Stimulated activated CD8-positive, alpha-beta memory T cell treated with anti-CD3 and anti-CD28 coated beads, Interleukin-15, amount 100 ng/mL, for 4 hours (primary cell): ENCODE measurements at places on chromosomes 4 and X.
A peak's percentile ranks its signal among the peaks of the same experiment; 100 is the strongest.

DNA sequence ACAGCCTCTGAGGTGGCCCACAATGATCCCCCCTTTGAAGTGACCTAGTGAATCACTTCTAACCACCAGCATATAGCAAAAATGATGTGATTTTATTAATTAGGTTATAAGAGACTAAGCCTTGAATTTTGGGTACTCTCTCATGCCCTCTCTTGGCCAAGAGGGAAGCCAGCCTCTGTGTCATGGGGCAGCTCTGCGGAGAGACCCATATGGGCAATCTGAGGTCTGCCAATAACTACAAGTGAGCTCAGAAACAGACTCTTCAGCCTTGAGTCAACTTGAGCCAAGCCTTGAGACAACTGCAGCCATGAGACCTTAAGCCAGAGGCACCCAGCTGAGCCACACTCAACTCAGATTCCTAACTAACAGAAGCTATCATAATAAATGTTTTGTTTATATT, 45.7 kb downstream of the MANBA start:
- no peak for DNase-seq

DNA sequence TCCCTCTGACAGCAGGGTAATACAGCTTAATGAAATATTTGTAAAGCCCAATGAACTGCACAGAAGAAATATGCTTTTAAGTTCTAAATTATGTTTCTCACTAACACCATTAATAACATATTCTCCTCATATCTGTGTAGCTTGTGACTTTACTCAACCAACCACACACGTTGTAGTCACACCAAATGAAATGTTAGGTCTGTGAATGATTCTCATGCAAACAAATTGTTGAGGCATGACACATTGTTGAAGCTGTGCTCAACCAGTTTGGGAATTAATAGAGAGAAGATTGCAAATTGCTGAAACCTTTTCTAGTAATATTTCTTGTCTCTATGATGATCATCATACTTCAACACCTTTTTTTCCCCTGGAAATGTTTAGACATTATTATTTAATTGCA, 645.9 kb downstream of the PCDH7 start:
- DNase-seq = no peak

- DNase-seq = no peak
Measured at GRCh38 chr4:72084587-72085011, 52.8 kb downstream of the NPFFR2 start.

GRCh38 chrX:154695911-154696675, 42.7 kb upstream of the CTAG2 start:
- DNase-seq = no peak

GRCh38 chr4:15295421-15296162, 132.2 kb upstream of the C1QTNF7 start:
- DNase-seq = no peak

DNA sequence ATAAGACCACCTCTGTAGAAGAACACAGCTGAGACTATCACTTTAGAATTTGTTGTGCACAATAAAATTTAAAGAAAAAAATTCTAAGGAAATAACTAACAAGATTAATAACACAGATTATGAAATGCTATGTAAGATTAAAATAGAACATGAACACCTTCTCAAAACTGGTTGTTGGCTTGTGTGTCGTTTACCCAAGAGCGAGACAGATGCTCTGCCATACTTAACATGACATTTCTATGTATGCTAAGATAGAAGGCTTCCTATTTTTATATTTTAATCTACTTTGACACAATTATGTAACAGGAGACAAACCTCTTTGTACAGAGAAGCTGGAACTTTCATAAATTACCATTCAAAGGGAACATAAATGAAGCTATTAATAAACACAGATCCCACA, 30.1 kb downstream of the USP46 start:
- no peak for DNase-seq

GRCh38 chr4:40908297-40908696, 158.5 kb downstream of the NSUN7 start:
- DNase-seq = no peak

DNA sequence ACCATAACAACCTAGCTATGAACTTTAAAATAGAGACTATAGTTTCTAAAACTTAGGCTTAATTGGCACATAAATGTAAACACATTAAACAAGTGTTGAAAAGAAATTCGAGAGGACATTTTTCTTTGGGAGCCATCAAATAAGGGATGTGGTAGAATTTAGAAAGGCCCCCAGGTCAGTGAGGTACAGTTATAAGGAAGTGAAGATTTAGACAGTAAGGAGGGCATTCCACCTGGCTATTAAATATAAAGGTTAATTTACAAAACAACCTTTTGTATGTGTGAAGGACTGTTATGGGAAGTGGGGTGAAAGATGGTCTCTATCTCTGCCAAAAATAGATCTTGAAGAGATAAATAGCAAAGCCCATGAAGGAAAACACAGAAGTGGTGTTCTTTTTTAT, 83.9 kb downstream of the AFF1 start:
- DNase-seq = no peak

DNA sequence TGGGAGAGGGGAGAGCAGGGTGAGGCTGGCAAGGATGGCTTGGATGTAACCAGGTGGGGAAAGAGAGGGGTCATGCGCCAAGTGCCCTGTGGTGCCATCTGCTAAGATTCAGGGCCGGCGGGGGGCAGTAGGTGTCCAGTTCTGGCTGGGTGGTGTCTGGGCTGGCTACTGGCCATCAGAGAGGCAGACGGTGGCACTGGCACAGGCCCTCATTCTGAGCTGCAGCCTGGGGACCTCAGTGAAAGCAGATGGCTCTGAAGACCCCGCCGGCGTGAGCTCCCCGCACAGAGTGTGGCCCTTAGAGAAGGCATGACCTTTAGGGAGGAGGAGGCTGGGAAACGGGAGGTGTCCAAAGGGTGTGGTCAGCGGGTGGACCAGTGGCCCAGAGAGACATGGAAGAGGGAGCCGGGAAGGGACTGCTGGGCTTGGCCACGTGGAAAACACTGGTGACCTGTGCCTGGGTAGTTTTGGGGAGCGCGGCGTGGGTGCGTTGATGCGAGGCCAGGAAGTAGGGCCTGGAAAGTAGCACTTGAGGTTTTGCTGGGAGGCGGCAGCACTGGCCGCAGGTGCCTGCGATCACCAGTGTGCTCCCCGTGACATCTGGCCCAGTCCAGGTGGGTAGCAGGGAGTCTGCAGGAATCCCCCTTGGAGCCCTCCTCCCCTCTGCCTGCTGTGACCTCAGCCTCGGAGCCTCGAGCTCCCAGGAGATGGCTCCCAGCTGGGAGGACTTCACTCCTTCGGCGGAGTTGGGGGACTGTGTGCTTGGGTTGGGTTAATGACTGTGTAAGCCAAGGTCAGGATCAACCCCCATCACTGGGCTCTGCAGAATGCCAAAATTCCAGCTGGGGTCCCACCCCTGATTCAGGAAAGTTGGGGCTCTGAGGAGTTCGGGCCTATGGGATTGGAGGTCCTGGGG, 9.3 kb upstream of the SH3TC1 start:
- no peak for DNase-seq

GRCh38 chr4:109418588-109418987, 15.0 kb upstream of the SEC24B start:
- DNase-seq = no peak

DNA sequence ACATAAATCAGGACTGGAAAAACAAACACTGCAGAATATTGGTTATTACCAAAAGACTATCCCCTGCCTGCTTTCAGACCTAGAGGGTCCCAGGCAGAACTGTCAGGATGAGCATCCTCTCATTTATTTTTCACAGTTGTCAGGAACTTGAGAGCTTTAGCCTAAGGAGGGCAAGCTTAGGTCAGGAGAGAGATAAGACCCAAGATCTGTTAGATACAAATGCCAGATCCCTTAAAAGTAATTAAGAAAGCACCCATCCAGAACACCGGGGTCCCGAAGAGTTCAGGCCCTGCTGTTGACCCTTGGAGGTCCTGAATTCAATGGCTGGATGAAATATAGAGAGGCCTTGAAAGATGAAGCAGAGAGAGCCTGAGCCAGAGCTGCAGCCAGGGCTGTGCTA, 5.9 kb upstream of the MAGEB3 start:
- DNase-seq = no peak

DNA sequence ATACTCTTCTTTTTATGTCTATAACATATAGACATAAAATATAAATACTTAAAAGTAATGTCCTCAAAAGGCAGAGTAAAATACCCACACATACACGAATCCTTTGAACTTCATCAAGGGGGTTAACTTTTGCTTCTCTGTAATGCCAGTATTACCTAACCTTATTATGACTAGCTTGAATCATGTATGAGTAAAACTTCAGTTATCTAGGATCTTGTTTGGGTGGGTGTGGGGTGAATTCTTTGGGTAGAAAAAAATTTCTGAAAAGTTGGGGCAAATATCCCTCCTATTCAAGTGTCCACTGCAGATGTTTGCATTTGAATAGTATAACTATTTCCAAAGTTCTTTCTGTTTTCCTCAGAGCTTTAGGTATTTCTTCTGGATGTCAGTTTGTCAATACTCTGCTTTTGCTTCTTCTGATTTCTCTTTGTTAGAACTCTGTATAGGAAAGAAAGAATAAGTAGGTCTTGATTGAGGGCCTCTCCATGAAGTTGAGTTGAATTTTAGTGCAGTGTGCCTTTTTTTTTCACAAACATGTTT, 173.8 kb downstream of the ADGRL3 start:
- DNase-seq = no peak

DNA sequence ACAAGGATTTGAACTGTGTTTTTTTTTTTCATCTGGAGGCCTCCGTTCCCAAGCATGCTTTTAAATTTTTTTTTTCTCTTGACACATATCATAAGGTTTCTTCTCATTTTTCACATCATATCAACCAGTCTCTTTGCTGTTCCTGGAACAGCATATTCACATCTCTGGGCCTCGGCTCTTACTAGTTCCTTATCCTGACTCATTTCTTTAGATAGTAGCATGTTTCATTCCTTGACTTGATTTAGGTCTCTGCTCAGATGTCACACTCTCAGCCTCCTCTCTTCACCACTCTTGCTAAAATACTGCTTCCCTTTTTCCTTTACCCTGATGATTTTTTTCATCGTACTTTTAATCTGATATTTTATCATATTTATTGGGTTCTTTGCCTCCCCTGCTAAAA, 976.4 kb upstream of the FTHL17 start:
- no peak for DNase-seq

DNA sequence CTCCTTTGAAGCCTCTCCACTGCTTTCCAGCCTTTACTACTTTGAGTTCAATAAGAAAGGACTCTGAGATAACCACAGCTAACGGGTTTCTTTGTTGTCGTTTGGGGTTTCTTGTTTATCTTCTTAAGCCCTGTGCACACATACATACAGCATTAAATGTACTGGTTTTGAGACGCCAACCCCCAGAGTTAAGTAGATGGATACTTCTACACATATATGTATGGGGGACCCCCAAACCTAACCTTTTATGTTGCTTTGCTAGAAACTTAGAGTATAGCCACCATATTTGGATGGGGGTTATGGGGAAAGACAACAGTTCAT, 697 bp downstream of the CEP135 start:
- DNase-seq = no peak

DNA sequence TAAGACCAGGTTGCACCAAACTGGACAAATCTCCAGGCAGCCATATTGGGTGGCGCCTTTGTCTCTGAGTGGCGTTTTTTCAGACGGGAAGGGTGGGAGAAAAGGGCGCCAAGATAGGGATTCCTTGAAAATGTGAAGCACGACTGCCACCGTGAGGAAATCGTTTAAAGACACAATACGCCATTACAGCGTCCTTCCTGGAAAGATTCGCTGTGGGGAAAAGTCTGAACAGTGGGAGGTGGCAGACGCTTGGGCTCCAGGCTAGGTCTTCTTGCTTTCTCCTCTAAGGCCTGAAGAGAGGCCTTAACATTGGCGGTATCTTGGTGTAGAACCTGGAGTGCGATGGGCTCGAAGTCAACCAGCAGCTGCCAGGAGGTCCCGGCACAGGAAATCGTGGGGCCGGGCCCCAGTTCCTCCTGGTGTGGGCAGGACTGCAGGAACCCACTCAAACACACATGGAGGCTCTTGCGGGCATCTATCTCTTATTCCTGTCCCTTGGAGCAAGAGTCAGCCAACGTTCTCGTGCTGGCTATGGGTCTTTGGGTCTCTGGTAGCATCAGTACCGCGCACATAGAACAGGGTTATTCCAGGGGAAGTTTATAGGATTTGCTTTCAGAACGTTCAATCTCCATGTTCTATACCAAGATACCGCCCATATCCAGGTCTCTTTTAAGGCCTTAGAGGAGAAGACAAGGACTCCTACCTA, 208.8 kb downstream of the OR13H1 start:
- DNase-seq = no peak

DNA sequence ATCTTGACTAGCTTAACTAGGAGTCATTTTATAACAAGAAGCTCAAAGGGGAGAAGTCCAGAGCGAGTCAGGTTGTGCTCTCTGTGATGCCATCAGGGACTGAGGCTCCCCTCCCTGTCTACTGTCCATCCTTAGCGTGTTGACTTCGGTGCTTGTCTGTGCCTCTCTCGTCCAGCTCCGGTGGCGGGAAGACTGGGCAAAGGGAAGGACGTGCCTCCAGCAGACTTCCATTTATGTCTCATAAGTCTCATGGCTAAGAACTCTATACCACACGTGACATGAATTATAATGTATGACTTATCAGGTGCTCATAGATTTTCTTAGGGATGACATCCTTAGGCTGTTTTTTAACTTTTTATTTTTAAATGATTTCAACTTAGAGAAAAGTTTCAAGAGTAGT, 92.6 kb upstream of the TLR2 start:
- no peak for DNase-seq

DNA sequence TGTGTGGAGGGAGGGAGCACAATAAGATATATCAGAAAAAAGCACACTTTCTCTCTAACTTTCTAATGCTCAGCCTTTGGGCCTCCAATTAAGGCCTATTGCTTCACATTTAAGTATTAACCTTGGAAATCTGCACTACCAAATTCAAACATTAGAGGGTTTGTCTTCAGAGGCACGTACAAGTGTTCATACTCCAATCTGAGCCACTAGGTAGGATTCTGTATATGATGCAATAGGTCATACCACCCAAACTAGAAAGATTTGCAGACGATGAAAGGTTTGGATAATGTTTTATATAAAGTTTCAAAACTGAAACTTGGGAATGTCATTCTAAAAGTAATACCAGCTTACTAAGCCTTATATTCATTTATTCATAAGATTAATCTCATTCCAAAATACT, 106.4 kb downstream of the MID1 start:
- DNase-seq = no peak

DNA sequence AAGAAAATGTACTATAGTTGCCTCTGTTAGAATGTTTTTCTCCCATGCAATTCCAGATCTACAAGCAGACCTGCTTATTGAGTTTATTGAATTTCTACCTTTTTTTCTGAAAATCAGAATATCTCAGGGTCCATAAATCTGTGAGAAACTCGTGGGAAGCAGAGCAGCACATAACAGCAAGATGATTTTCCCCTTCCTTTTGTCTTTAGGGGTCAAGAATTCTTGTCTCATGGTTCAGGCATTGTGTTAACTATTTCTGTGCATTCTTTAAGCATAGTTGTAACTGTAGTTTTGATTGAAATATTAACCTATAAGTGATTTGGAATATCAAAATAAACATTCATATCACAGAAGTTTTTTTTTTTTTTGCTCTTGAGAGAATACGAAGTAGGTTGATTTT, 11.4 kb downstream of the EDNRA start:
- no peak for DNase-seq

GRCh38 chr4:176340871-176341685, 21.3 kb downstream of the SPCS3 start:
- DNase-seq = no peak

GRCh38 chr4:123485601-123486000, 89.0 kb downstream of the SPRY1 start:
- DNase-seq = no peak

GRCh38 chr4:26076000-26076587, 162.1 kb downstream of the SMIM20 start:
- peak; percentile 25 for DNase-seq
